ENCODE measurements at places on chromosomes 4 and X. TPM values are rescaled to one million over a fixed set of nuclear protein-coding genes. Genes with fewer than 3 reads are reported as not detected.

DNA sequence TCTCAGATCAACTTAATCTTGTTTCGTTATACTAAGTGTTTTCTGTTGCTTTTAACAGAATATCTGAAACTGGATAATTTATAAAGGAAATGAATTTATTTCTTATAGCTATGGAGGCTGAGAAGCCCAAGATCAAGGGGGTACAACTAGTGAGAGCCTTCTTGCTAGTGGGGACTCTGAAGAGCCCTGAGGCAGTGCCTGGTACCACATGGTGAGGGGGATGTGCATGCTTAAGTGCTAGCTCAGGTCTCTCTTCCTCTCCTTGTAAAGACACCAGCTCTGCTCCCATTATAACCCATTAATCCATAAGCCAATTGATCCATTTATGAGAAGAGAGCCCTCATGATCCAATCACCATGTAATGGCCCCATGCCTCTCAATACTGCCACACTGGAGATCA is 17.9 kb downstream of the COX18 start:
- DNase-seq: no peak

- DNase-seq: no peak
These were observed 17.4 kb downstream of the QDPR start for GRCh38 chr4:17494258-17495190.

DNA sequence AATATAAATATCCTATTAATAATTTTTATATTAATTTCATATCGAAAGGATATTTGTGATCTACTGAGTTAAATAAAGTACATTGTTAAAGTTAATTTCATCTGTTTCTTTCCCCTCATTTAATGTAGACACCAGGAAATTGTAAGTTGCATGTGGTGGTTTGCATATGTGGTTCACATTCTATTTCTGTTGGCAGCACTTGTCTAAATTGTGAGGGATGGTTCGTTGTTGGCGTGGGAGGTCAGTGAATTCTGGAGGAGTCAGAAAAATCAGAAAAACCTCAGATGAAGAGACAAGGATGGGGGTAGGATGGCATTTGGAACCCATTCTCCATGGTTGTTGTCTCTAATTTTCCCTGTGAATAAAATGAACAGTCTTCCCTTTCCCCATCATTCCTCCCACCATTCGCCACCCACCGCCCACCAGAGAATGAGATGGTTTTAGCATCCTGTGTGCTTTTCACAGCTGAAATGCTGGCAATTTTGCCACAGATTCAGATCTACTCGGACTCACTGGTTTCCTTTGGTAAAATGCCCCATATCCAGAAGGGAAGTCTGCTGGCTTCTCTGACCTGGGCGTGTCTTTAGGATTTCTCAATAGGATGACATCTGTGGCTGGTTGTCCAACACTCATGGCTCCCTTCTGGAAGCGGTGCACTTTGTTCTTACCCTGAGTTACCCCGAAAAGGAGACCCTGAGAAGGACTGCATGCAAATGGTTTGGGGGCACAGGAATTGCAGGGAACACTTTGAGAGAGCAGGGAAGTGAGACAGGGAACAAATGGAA is 52.3 kb downstream of the LGI2 start:
- no peak for DNase-seq

GRCh38 chr4:180769791-180770190 is 1473.4 kb upstream of the TENM3 start:
- no peak for DNase-seq

- no peak for DNase-seq
These were observed 1692.1 kb downstream of the PCDH19 start for GRCh38 chrX:98717970-98718369.

DNA sequence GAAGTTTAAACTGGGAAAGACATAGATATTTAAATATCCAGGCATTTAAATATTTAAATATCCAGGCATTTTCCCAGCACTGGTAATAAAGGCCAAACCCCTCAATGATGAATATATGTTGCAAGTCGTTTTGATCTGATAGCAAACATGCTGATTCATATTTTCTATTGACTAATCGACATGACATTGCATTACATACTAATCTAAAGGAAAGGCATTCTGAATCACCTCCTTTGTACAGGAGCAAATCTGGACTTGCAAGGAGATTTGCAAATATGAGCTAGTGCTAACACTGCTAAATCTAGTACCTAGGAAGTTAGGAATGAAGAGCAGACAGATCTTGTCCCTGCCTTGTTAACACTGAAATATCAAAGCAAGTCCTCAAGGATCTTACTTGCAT is 207.3 kb downstream of the SLC7A11 start:
- DNase-seq: no peak

- DNase-seq: peak; percentile 78
These were observed 755 bp downstream of the KLHL8 start for GRCh38 chr4:87219632-87220093.

DNA sequence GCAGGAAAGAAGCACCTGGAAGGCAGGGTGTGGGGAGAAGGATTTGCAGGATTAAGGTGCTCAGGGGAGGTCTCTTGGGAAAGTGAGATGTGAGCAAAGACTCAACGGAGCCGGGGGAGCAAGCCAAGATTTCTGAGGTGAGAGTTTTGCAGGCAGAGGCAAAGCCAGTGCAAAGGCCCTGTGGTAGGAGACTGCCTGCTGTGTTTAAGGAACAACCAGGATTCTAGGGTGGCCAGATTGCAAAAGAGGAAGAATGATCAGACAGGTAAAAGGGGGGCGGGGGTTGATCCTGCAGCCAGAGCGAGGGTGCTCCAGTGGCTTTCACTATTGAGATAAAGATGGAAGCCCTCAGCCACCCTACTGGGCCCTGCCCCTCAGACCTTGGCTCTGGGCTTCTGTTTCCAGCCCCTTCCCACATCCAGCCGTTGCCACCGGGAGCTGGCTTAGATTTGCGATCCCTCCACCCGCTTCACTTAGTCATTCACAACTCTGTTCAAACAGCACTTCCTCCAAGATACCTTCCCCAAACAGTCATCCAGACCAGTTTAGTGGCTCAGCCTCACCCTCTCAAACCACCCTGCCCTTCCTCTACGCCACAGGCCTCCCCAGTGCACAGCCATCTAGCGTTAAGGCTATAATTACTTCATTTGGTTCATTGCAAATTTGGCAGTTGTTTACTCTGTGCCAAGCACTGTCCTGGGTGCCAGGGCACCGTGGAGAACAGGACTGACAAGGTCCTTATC is 23.3 kb upstream of the BCOR start:
- no peak for DNase-seq

DNA sequence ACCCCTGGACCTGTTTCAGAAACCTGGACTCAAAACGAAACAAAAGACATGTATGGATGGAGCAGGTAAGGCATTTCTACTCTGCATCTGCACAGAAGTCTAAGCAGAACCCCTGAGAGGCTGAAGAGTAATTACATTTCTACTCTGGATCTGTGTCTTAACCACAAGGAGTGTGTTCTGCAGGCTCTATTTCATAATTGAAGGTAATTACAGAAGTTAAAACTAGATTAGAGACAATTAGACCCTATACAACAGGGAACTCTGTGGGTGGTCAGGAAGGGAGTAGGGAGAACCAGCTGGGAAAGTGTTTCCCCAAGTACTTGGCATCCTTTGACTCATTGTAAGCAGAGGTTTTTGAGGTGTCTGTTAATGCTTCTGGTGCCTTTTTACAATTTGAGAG is 69.8 kb downstream of the IGSF1 start:
- DNase-seq: no peak

BEND2 gene
- total RNA-seq: not detected

NXF2B gene
- total RNA-seq: not detected

FGFBP1 gene
- total RNA-seq: not detected

DNA sequence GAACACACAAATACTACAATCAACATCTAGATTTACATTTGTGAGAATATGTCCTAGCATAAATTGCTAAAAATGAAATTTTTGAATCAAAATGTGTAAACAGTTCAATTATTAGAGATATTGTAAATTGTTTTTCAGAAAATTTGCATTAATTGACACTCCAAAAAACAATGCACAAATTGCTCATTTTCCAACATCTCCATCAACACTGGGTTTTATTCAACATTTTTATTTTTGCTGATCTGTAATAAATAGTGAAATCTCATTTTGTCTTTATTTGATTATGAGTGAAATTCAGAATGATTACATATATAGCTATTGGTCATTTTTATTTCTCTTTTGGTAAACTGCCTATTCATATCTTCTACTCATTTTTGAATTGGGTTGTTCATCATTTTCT is 120.0 kb upstream of the GRIA3 start:
- DNase-seq: no peak

DNA sequence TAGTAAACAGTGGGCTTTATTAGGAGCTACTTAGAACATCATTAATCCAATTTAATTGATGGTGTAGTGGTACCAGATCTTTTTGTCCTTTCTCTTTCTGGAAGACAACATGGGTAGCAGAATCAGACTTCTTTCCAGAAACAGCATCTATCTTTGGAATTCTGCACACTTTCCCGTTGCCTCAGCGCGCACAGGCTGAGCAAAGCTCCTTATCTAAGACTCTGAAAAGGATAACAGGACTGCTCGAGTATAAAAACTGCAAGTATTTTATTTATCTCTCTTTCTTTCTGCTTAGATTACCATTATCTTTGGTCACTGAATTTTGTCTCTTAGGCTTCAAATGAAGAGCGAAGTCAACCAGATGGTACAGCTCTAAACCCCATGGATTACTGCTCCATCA is 191.7 kb downstream of the DHX15 start:
- DNase-seq: no peak

DNA sequence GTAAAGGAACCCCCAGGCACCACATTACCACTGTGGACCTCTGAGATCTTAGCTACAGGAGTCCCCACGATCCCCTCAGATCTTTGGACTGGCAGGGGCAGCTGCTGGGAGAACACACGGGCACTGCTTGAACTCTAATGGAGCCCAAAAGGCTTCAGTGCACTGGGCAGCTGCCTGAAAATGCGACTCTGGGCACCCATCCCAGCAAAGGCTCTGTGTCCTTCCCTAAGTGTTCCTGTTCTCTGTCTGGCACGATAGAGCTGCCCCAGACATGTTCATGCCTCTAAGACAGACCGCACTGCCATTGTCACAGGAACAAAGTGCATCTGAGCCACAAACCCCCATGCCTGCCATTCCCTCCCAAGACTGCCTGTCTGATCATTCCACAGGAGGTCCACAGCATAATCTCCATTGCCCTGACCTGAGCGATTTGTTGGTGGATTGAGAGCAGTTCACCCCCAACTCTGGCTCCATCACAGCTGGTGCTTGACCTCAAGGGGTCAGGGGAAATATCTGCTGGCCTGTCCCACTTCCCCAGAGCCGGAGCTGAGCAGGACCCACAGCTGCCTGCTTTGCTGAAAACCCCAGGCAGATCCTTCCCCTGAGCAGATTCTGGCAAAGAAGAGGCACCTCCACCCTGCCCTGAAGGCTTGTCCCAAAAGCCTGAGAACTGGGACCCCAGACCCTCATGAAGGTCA is 436.0 kb upstream of the INTU start:
- peak; percentile 25 for DNase-seq

SPP1 gene
- total RNA-seq: 9.8 TPM

- no peak for DNase-seq
These were observed 246.7 kb downstream of the GPAT3 start for GRCh38 chr4:83782591-83782990.

GRCh38 chr4:154616731-154617130 is 4.3 kb upstream of the FGG start:
- DNase-seq: no peak

GRCh38 chr4:113078066-113078465 is 28.6 kb downstream of the ANK2 start:
- DNase-seq: no peak

- DNase-seq: no peak
These were observed 45.8 kb upstream of the CLCN4 start for GRCh38 chrX:10110984-10111363.

DNA sequence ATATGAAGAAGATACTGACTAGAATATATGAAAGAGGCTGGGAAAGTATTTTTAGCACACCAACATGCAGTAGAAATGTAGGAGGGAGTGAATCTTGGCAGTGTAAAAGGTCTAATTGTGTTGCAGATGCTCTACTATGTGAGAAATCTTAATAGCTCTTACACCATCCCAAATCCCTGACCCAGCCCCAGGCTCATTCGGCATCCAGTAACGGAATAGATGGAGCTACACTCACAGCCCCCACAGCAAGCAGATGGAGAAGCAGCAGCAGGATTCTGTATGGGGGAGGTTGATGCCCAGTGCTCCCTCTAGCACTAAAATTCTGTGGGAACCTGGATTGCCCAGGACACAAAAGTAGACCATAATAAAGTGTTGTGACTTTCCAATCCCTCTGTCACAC is 153.2 kb upstream of the PRDX4 start:
- no peak for DNase-seq

All from heart left ventricle (tissue), 16 donors.